ENCODE measurements at places on chromosomes 7 and 10.

- peak; percentile 39 for DNase-seq
Measured at GRCh38 chr7:30694218-30694745, 12.0 kb upstream of the CRHR2 start.

- no peak for DNase-seq
Measured at GRCh38 chr10:75825661-75826060, 394.2 kb downstream of the LRMDA start.

- no peak for DNase-seq
Measured at GRCh38 chr10:117689566-117689965, 147.0 kb downstream of the EMX2 start.

DNA sequence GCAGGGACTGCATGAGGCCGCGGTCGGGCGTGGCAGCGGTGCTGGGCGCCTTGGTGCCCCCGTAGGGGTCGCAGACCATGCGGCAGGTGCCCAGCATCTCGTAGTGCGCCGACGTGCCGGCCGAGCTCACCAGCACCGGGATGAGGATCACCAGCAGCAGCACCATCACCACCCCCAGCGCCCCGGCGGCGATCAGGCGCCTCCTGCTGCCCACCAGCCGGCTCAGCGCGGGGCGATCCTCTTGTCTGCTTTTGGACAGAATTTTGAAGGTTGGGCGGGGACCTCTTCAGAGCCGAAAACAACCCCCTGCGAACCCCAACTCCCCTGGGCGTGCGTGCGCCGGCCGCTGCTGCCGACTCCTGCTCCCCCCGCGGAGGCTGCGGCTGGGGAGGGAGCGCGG is 779 bp downstream of the C1QL3 start:
- peak; percentile 53 for DNase-seq

- DNase-seq: no peak
Measured at GRCh38 chr7:71613313-71613712, 481.4 kb downstream of the GALNT17 start.

- no peak for DNase-seq
Measured at GRCh38 chr7:22025075-22025474, 79.4 kb upstream of the CDCA7L start.

DNA sequence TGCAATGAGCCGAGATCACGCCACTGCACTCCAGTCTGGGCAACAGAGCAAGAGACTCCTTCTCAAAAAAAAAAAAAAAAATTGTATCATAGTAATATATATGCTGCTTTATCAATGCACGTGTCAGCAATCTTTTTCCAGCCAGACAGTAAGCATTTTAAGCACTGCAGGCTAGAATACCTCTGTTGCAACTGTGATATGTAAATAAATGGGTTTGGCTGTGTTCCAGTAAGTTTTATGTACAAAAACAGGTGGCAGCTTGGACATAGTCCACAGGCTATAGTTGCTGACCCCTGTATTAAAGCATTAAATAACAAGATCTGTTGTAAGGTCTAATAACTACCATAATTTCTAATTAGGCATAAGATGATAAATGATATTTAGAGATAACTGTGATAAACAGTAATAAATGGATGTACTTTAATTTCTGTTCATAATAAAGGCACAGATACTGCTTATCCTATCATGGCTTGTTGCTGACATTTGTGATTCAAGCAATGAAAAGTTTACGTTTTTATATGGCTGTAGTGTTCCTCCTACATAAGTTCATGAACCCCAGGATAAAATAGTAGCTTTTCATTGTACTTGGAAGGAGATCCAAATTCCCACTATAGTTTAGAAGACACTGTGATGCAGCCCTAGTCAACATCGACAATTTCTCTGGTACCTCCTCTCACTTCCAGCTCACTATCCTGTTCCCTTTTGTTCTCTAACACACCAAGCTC is 161.4 kb downstream of the ELMO1 start:
- no peak for DNase-seq

- no peak for DNase-seq
Measured at GRCh38 chr7:116327752-116328151, 117.4 kb downstream of the TES start.

- DNase-seq: peak; percentile 84
Measured at GRCh38 chr7:155296788-155297516, 726 bp upstream of the INSIG1 start.

DNA sequence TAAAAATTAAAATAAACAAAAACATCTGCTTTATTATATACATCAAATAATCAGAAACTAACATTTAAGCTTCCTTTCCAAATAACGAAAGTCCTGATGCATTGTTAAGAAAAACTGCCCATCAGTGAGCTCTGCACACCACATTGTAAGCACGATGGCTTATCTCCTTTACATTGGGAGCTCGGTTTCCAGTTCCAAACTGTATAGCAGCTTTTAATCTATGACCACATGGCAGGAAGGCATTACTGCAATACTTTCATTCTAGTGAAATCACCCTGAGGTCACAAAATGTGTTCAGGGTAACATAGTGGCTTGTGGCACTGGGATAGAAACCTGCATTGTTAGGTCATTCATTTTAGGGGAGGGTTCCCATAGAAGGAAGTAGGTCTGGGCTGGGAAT is 146.3 kb downstream of the ZNF22 start:
- DNase-seq: no peak

GRCh38 chr10:125991392-125991791 is 95.0 kb downstream of the FANK1 start:
- no peak for DNase-seq

DNA sequence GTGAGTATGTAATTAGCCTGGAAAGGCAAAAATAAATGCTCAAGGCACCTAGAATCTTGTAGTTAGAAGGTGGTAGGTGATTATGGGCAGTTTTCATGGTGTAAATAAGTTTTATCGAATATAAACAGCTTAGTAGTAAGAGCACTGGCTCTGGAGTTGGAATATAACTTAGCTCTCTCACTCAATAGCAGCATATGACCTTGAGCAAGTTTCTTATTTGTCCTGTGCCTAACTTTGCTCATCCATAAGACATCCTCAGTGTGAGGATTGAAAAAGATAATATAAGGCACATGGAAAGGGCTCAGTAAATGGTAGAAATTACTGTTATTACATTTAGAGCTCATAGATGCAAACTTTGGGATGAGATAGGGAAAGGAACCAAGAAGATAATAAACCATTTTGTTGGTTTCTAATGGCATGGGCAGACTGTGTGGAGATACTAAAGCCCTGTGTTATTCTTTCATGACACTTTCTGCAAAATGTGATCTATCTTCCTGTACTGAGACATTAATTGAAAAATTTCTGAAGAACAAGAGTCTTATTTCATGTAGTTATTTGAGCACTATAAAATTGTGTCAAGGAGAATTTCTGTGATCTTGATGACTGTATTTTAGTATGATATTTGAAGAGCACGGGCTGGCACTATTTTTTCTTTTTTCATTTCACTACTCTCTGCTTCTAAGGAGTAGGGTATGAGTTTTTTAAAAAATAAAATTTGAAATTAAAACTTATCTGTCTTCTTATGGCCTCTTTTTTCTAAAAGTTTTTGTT is 3.1 kb downstream of the SLK start:
- no peak for DNase-seq

DNA sequence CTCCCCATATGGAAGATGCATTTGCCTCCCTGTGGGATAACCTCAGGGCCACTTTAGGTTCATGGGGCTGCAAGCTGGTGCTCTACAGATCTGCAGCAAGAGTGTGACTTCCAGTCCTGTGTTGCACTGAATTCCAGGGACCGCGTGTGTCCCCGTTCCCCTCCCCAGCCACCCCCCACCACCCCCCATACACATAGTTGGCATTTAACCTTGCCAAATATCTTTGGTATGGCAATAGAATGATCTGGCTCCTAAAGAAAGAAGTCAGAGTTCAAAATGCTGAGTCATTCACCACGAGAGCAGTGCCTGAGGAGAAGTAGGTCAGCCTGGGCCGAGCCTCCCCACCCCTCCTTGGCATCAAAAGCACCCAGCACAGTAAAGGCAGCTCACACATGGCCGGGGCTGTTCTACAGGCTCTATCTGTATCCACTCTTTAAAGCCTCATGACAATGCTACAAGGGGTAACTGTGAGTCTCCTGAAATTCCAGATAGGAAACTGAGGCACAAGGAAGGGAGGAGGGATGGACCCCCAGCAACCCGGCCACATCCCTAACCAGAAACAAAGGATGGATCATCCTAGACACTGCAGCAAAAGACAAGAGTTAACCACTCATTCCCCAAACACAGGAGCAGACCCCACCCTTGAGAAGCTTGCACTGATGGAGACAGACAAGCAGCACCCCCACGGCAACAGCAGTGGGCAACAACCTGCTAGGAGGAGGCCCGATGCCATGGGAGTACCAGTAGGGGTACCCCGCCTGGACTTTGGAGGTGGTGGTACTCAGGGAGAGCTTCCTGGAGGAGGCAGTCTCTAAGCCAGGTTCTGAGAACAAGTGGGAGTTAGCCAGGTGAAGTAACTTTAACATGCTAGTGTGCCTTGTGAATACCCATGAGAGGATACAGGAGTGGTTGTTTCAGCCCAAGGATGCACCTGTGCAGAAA is 70.3 kb upstream of the NANOS1 start:
- DNase-seq: peak; percentile 84

DNA sequence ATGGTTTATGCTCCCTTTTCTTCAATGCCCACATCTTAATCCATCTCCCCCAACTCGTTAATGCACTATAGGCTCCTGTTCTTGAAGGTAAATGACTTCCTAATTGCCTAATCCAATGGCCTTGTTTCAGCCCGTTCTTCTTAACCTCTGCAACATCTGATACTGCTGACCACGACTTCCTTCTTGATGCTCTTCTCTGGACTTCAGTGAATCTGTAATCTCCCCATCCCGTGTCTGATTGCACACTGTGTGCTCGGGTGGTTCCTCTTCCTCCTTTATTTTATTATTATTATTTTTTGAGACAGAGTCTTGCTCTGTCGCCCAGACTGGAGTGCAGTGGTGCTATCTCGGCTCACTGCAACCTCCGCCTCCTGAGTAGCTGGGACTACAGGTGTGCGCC is 58.9 kb downstream of the HIPK2 start:
- DNase-seq: no peak

GRCh38 chr7:127900141-127900540 is 131.1 kb downstream of the LRRC4 start:
- DNase-seq: no peak

GRCh38 chr7:27519793-27520469 is 142.8 kb downstream of the HIBADH start:
- no peak for DNase-seq

DNA sequence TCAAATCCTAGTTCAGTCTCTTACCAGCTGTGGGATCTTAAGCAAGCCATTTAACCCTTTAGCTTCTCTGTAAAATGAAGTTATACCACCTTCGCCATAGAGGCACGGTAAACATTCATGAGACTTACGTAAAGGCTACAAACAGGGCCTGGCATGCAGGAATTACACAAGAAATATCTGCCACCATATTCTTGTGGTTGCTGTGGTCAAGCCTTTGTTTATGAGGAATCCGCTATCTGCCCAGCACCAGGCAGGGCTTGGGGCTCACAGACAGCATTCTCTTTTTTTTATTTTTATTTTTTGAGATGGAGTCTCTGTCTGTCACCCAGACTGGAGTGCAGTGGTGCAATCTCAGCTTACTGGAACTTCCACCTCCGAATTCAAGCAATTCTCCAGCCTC is 9.9 kb downstream of the AIFM2 start:
- no peak for DNase-seq

- DNase-seq: no peak
Measured at GRCh38 chr7:47034180-47034579, 547.7 kb downstream of the TNS3 start.

- DNase-seq: no peak
Measured at GRCh38 chr10:107417446-107417845, 252.9 kb upstream of the SORCS1 start.

- peak; percentile 51 for DNase-seq
Measured at GRCh38 chr10:69065406-69066361, 22.2 kb upstream of the SRGN start.

GRCh38 chr10:124243702-124244121 is 150.3 kb upstream of the CHST15 start:
- no peak for DNase-seq

DNA sequence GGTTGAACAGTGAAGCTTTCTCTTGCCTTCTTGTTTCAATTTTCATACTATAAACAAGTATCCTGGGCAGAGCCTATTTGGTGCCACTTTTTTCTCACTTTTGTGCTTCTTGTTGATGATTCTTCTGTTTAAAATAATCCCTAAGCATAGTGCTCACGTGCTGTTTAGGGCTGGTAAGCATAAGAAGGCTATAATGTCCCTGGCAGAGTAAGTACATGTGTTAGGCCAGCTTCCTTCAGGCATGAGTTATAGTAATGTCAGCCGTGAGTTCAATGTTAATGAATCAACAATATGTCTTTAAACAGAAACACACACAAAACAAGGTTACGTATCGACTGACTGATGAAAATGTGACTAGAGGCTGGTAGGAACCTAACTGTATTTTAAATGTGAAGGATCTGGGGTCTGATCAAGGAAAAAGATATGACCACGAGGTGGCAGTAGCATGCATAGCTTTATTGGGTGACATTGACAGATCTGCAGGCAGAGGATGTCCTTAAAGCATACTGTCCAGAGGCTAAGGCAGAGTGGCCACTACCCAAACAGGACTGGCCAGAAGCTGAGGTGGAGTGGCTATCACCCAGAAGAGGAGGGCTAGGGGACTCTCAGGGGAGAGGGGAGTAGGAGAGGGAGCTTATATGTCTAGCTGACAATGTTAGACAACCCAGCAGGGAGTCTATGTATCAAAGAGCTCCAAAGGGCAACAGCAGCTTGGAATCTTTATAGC is 113.7 kb downstream of the BRAF start:
- DNase-seq: no peak

- no peak for DNase-seq
Measured at GRCh38 chr10:104824380-104825006, 183.4 kb downstream of the SORCS3 start.

All from psoas muscle (tissue), 8 donors.